ENCODE measurements at places on chromosomes 16 and 17. TPM values are rescaled to one million over a fixed set of nuclear protein-coding genes. Genes with fewer than 3 reads are reported as not detected.

Gene REXO5
- total RNA-seq: 2.5 TPM

DNA sequence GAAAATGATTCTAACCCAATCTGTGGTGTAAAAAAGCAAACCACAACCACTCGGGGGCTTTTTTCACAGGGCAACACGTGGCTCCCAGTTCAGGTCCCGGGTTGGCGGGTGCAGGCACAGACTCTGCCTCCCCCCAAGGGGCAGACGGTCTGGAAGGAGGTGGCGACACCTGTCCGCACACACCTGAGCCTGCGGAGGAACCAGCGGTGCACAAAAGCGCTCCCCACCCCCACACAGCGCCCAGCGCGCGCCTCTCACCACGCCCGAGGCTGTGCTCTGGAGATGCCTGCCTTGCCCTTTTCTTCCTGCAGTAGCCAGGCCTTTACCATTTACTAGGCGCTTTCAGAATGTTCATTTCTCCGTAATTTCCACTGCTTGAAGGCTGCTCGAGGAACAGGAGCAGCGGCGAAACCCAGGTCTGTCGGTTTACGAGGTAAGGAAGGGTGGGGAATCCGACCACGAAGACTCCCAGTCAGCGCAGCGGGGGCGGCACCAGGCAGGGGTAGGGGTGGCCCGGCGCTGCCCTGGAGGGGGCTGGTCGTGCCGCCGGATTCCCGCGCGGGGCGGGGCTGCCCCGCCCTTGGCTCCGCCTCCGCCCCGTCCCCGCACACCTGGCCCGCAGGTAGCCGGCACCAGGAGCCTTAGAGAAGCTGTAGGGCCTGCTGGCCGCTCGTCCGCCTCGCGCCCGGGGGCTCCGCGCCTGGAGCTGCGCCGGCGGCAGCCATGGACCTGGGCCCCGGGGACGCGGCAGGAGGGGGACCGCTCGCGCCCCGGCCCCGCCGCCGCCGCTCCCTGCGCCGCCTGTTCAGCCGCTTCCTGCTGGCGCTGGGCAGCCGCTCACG lies at the start of gene USP43:
TSS of gene USP43 (plus strand) at position 608 of the 842 bp plus-strand sequence. CDS start at position 724, 116 bp downstream.
- ATAC-seq: peak; percentile 91

Gene AOC3
- total RNA-seq: 5.7 TPM

DNA sequence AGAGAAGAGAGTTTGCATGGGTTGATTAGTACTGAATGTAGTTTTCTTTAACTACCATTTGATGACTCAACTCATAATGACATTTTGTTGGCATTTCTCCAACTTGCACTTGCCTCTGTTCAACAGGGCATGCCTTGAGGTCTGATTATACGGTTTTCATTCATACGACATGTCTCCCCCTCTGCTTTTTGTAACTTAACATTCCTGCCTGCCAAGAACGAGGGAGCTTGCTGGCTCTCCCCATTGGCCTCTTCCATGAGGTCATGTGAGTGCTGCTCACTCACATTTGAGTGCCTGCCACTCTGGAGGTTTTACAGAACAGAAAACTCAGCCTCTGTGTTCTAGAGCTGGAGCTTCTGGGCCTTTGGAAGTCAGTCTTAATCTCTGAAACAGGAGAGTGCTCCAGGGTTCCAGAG lies 19.7 kb downstream of the MAP2K6 start:
- peak; percentile 39 for ATAC-seq

DNA sequence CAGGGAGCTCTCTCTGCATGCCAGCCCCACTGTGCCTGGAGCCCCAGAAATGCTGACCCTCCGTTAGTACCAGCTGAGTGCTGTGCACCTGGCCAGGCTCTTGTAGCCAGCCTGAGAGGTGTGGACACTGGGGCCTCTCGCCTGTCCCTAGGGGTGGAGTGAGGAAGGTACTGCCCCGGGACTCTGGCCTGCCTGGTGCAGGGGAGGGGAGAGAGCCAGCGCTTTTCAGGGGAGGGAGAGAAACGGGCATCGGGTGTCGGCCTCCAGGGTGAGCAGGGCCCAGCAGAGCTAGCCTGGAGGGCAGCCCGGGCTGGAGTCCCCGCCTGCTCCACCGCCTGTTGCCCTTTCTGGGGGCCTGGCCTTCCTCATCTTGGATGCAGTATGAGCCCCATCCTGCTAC lies 13.1 kb downstream of the MAP2K3 start:
- no peak for ATAC-seq

DNA sequence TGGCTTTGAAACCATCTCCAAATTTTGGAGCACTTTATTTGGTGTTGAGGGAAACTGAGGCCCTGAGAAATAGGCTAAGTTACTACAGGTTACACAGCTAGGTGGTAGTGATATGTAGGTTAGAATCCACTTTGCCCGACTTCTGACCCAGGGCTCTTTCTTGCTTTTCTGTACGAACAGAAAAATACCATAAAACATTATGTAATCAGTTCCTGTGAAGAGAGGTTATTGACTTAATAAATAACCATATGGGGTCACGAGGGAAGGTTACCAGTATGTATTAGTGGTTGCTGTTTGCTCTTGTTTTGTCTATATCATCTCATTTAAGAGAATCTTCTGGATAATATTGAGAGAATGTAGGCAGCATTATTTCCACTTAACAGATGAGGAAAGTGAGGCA lies 172.2 kb upstream of the MAF start:
- no peak for ATAC-seq

DNA sequence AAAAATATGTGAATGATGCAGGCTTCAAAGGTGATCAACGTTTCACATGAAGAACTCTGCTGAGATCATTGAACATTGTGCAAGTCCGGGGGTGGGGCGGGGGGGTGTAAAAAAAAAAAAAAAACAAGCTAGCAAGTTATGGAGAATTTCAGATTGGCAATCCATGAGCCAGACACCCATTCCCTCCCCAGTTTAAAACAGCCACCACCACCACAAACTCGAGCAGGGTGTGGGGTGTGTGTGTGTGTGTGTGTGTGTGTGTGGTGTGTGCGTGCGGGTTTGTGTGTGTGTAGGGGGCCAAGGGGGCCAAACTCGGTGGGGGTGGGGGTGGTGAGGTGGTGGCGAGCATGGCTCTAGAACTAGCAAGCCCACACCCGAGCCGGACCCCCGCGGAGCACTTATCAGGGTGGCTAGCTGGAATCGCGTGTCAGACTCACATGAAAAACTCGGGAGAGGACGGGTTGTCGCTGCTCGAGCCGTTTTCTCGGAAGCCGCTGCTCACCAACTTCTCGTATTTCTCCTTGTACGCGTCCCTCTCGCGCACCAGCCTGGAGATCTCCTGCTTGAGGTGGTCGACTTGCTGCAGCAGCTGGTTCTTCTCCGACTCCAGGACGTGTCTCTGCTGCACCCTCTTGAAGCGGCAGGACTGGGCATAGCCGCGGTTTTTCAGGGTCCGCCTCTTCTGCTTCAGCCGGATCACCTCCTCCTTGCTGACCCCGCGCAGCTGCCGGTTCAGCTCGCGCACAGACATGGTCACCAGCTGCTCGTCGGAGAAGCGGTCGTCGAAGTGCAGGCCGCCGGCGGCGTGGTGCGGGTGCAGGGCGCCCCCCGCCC lies 2.0 kb downstream of the MAF start:
- ATAC-seq: no peak

DNA sequence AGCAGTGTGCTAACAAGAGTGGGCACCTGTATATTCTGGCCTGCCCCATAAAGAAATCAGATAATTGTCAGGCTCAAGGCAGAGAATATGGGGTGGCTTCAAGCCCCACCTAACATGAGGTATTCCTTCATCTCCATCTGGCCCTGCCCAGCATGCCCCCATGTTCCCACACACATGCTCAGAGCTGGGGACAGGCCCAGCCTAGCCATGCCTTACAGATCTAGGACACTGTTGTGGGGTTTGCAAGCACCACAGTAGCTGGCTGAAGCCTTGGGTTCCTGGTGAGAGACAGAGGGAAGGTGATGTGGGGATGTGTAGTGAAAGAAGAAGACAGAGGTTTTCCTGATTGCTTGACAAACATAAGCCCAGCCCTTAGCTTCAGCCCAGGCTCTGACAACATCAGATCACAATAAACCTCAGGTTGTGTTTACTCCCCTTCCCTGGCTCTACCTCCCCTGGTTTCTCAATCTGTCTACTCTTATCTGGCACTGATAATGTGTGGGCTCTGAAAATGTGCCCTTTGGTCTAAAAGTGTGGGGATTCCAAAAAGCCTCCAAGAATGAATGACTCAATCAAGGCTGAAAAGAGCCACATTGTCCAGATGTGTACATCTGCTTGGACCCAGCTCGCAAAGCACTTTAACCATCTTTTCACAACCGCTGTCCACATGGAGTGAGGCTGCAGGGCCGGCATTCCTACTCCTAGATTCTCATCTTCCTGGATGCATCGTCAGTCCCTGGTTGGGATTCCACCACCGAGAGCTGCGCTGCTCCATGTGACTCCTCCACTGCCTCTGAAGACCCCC lies 34.4 kb downstream of the CDRT4 start:
- no peak for ATAC-seq

GRCh38 chr16:12703935-12704334 lies 99.8 kb downstream of the CPPED1 start:
- ATAC-seq: no peak

DNA sequence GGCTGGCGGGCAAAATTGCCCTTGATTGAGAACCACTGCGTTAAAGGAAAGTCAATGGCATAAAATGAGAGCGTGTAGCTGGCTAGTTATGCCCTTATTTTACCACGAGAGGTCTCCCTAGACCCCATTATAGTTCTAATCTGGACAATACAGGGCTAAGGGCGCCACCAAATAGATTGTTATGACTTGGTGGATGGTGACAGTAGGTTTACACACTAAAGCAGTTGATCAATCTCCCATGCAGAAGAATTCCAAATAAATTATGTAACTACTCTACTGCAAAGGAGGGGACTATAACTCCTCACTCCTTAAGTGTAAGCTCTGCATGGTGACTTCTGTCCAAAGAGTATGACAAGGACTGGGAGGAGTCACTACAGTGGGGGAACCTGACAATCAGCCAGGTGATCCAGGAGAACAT lies 20.4 kb upstream of the YPEL2 start:
- peak; percentile 86 for ATAC-seq

- ATAC-seq: peak; percentile 81
These were observed 39.4 kb downstream of the HS3ST3A1 start for GRCh38 chr17:13562271-13562800.

Gene SCIMP
- total RNA-seq: 0.72 TPM

GRCh38 chr17:65198653-65199382 lies 61.6 kb downstream of the RGS9 start:
- peak; percentile 47 for ATAC-seq

Gene C16orf74
- 10.9 TPM for total RNA-seq

GRCh38 chr16:70635336-70636016 lies 10.9 kb upstream of the IL34 start:
- no peak for ATAC-seq

- ATAC-seq: no peak
These were observed 116.6 kb downstream of the IRF8 start for GRCh38 chr16:86015606-86016005.

GRCh38 chr17:17445925-17446665 lies 30.7 kb upstream of the MED9 start:
- peak; percentile 61 for ATAC-seq

DNA sequence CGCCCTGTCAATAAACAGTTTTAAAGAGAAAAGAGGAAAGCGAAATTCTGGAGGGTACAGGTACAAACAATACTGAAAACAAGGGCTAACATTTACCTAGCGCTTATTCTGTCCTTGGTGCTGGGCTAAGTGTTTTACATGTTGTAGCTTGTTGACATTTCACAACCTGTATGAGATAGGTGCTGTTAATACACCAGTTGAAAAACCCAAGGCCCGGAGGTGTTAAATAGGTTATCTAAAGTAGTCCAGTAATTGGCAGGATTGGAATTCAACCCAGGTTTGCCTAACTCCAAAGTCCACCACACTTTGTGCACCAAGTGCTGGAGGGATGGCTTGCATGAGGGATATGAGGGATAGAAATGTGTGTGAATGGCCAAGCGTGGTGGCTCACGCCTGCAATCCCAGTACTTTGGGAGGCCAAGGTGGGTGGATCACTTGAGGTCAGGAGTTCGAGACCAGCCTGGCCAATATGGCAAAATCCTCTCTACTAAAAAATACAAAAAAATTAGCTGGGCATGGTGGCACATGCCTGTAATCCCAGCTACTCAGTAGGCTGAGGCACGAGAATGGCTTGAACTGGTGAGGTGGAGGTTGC lies 2.9 kb downstream of the ATP6V0D1 start:
- ATAC-seq: no peak

DNA sequence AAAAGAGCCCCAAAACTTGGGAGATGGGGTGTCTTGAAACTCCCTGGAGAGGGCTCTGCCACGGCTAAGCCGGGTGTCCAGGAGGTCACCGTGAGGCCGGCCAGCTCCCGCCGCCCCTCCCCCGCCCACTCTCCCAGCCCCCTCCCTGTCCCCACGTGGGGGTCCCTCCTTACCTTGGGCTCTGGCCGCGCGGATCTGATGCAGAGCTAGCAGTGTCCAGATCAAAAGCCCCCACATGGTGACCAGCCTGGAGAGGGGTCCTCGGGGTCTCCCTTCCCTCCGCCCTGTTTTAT lies 447 bp downstream of the SDK2 start:
- peak; percentile 7 for ATAC-seq

GRCh38 chr16:14513389-14514107 lies 116.5 kb downstream of the PARN start:
- peak; percentile 45 for ATAC-seq

GRCh38 chr16:21185659-21186325 lies 25.6 kb downstream of the ZP2 start:
- ATAC-seq: no peak

- no peak for ATAC-seq
These were observed 214.3 kb downstream of the IRX3 start for GRCh38 chr16:54072237-54072636.

- no peak for ATAC-seq
These were observed 17.1 kb upstream of the CDH1 start for GRCh38 chr16:68719993-68720489.

Gene GNG13
- total RNA-seq: not detected

Gene TRAF7
- total RNA-seq: 96.6 TPM

Measured in esophagus mucosa (tissue), 1 donor.